DMS 273 treated with DMSO at 0.1 percent for 48 hours (cell line): ENCODE measurements at places on chromosomes 12 and 14.

- no peak for DNase-seq
Observed at GRCh38 chr12:48925304-48926011, at the start of gene FKBP11. TSS of gene FKBP11 (minus strand) at chr12:48925492. CDS start at chr12:48925428, 64 bp downstream.

- DNase-seq, result no peak
Observed at GRCh38 chr12:65673156-65673690, 151.1 kb upstream of the HMGA2 start.

- no peak for DNase-seq
Observed at GRCh38 chr14:42112108-42112507, 505.4 kb downstream of the LRFN5 start.

DNA sequence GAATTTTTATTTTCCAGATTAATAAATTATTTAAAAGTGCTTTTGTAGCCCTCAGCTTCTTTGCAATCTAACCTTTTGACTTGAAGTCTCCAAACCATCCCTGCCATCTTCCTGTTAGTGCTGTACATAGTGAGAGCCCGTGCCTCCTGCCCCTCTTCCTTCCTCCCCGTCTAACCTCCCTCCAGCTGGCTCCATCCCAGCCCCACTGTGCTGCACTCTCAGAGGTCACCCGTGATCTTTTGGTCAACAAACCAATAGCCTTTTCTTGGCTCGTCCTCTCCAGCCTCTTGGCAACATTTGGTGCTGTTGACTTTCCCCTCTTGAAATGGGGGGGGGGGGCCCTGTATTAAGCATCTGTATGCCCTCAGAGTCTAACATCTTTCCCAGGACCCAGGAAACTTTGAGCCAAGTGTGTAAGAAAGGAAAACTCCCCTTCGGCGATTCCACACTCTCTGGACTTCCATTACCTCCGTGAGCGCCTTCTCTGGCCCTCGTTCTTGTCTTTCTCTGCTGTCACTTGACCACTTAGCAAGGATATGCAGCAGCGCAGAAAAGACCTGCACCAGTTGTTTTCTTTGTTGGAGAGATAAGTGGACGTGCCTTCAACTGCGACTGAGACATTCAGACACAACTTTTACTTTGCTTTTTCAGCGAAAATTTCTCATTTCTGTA lies 44.1 kb downstream of the FBXW8 start:
- no peak for DNase-seq

DNA sequence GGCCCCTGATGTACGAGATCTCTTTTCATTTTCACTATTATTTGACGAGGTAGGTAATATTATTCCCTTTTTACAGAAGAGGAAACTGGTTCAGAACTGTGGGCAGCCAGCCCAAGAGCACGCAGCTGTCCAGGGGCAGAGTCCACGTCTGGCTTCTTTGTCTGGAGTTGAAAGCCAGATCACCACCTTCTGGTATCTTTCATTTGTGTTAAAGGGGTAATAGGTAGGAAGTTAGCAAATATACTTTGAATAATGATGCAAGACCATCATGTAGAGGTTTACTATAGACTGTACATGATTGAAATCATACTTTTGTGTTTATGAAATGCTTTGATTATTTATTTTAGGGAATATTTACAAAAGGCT lies 144.1 kb upstream of the AMIGO2 start:
- no peak for DNase-seq

DNA sequence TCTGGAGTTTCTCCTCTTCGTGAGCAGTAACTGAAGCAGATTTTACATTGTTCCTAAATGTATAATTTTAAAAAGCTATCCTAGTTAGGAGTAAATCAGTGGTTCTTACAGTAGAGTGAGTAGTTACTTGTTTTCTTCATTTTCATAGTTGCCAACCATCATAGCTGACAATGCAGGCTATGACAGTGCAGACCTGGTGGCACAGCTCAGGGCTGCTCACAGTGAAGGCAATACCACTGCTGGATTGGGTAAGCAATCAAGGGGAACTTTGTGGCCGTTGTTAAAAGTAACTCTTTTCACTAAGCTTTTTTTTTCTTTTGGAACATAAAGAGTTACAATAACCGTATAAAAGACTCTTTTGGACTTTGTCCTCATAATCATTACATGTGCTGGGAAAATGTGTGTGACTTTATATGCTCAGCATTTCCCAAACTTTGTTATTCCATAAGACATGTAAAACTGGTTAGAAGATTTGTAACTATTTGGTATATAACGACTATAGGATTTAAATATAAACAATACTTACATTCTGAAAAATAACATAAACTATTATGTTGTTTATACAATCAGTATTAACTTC lies 12.4 kb downstream of the LRRC10 start:
- no peak for DNase-seq
